ENCODE measurements at places on chromosomes 5 and 9.

DNA sequence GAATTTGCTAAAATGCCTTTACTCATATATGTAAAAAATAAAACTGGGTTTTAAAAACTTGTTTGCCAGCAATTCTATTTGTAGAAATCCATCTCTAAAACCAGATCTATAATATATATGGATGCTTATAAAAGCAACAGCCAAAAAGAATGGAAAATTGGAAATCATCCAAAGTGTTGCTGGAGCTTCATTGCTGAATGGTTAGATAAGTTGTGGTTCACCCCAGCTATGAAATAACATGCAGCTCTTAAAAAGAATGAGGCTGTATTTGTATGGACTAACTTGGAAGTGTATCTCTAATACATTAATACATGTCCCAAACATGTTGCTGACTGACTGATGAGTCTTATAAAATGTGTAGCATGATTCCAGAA is 76.2 kb downstream of the STK10 start:
- DNase-seq: peak; percentile 75

- DNase-seq: peak; percentile 7
Measured at GRCh38 chr5:14593326-14594021, 11.9 kb downstream of the OTULINL start.

- DNase-seq: no peak
Measured at GRCh38 chr9:92276331-92277032, 17.0 kb downstream of the IARS1 start.

DNA sequence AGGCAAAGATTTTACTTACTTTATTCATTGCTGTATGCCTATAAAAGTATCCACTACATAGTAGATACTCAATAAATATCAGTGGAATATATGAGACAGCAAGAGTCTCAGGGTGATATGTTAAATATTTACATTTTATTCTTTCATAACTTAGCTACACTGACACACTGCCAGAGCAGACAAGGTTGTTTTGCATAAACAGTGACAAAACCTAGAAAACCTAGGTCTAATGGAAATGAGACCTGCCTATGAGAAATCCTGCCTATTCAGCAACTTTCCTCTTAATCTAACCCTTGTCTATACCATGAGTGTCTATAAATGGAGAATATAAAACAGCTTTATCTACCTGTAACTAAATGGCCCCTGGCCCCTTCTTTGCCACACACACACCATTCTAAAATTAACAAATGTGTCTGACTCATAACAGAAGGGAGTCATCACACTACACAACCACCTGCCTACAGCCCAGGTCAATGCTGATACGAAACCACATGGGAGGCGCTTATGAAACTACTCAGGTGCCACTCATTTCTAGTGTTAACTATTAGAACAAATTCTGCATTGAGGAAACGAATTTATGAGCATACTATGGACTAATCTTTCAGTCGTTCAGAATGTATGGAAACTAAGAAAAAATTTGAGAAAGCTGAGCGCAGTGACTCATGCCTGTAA is 60.3 kb downstream of the UBAP2 start:
- no peak for DNase-seq
